HS-27A (cell line): ENCODE measurements at places on chromosomes 7 and 10.

DNA sequence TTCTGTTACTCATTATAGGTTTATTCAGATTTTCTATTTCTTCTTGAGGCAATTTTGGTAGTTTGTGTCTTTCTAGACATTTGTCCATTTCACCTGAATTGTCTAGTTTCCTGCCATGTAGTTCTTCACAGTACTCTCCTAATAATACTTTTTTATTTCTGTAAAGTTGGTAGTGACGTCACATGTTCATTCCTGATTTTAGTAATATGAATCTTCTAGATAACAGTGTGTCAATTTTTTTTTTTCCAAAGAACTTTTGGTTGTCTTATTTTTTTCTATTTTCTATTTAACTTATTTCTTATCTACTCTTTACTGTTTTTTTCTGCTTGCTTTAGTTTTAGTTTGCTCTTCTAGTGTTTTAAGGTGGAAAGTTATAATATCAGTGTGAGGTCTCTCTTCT lies 197.3 kb upstream of the SHH start:
- no peak for DNase-seq

- no peak for DNase-seq
Observed at GRCh38 chr10:37948210-37948609, 28.2 kb downstream of the ZNF25 start.

DNA sequence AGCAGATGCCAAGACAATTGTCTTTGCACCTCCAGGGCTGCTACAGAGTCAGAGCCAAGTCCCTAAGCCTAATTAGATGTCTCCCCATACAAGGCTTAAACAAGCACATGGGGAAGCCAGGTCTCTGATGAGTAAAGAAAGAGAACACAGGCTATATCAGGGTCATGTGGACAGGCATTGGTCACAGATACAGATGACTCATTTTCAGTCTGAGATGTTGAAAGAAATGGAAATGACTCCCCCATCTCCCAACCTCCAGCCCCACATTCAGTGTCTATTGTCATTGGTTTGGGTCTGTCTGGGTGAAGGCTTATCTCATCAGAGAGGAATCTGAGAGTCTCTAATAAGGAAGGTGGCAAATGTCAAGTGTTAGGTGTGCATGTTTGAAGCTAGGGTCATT lies 290.1 kb upstream of the KIAA1217 start:
- DNase-seq, result no peak

- DNase-seq, result no peak
Observed at GRCh38 chr7:108254259-108254658, 124.1 kb upstream of the LAMB4 start.

DNA sequence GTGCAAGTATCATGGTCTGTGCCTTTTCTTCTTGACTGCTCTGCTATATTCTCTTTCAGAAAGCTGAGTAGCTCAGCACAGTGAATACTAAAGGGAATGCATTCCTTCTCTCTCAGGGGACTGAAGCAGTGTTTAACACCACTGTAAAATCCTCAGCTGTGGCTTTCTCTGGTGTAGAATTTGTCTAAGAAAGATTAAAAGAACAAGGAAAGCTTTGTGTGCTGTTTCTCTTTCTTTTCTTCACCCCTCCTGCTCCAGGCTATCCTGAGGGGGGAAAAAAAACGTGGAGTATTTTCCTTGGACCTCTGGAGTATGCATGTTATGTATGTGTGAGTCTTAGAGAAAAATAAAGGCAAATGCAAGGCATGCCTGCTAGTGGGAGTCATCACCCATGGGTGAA lies 383.9 kb downstream of the AUTS2 start:
- DNase-seq, result no peak

GRCh38 chr7:29327455-29327854 lies 132.9 kb downstream of the CHN2 start:
- no peak for DNase-seq

GRCh38 chr10:84994722-84995121 lies 666.3 kb downstream of the CCSER2 start:
- DNase-seq, result no peak

GRCh38 chr10:47457826-47458225 lies 26.1 kb downstream of the ANXA8 start:
- DNase-seq, result no peak

- no peak for DNase-seq
Observed at GRCh38 chr10:6669269-6669859, 89.3 kb upstream of the PRKCQ start.

DNA sequence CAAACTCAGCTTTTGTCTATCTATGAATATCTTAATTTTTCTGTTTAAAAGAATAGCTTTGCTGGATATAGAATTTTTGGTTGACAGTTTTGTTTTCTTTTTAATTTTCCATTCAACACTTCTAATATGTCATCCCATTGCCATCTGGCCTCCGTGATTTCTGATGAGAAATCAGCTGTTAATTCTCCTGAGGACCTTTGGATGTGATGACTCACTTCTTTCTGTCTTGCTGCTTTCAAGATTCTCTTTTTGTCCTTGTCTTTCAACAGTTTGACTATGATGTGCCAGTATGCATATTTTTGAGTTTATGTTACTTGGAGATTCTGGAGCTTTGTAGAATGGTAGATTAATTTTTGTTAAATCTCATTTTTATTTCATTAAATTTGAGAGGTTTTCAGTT lies 38.4 kb downstream of the ZNF518A start:
- no peak for DNase-seq

- no peak for DNase-seq
Observed at GRCh38 chr7:99371376-99371920, 3.1 kb upstream of the ARPC1B start.

GRCh38 chr7:30717181-30717580 lies 34.8 kb upstream of the INMT start:
- DNase-seq, result no peak

- no peak for DNase-seq
Observed at GRCh38 chr7:46281071-46281470, 360.0 kb upstream of the IGFBP3 start.

DNA sequence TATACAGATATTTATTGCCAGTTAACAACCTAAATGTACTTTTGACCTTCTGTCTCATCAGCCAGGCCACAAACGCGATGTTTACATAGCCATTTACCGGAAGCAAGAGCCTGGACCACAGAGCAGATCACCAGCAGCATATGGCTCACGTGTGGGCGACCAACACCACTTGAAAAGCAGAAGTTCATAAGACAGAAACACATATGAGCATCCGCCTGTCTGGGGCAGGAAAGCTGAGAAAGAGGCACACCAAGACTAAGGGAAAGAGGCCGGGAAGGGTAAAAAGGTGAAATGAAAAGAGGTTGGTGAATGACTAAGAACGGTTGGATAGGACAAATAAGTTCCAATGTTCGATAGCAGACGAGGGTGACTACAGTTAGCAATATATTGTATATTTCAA lies 1.3 kb downstream of the ABCB1 start:
- no peak for DNase-seq

DNA sequence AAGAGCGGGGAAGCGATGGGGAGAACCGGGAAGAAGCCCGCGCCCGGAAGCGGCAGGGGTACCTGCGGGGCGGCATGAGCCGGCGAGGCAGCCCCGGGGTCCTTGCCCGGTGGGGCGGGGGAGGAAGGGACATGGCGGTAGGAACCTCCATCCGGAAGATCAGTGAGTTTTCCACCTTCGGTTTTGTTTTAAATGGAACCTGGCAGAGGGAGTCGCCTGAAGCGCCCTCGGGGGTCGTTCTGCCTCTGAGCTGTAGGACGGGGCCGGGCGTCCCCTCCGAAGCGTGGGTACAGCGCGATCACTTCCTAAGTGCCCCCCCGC lies 471 bp downstream of the PFKP start:
- no peak for DNase-seq

DNA sequence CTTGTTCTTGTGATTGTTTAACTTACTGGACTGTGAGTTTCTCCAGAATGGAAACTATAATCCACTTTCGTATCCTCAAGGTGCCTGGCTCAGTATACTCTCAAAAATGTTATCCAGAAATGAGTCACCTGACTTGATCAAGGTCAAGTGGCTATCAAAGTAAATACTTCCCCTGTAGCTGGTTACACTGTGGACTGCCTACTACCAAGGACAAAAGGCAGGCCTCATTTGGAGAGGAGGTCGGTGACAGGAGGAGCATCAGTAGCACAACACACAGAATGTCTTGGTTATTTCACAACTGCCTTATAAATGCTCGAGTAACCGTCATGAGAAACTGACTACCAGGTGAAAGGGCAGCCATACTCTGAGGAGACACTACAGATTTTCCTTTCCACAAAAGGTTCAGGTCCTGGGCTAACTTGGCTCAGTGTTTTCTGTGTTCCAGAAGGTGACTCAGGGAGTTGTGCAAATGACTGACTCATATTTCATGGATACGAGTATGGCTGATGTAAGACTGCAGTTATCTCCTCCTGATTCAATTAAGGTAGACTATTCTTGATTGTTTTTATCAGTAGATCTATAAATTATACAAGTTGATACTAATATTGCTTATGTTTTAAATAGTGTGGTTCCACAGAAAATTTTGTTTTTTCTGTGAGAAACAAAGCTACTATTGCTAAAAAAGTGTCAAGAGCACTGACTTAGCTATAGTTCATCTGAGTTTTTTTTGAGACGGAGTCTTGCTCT lies 4.2 kb upstream of the CCNY start:
- no peak for DNase-seq

- DNase-seq, result no peak
Observed at GRCh38 chr7:151012911-151013347, 11.4 kb downstream of the ATG9B start.

- no peak for DNase-seq
Observed at GRCh38 chr7:5143935-5144903, 45.8 kb upstream of the WIPI2 start.

GRCh38 chr7:30893357-30893756 lies 18.3 kb upstream of the AQP1 start:
- DNase-seq, result no peak

DNA sequence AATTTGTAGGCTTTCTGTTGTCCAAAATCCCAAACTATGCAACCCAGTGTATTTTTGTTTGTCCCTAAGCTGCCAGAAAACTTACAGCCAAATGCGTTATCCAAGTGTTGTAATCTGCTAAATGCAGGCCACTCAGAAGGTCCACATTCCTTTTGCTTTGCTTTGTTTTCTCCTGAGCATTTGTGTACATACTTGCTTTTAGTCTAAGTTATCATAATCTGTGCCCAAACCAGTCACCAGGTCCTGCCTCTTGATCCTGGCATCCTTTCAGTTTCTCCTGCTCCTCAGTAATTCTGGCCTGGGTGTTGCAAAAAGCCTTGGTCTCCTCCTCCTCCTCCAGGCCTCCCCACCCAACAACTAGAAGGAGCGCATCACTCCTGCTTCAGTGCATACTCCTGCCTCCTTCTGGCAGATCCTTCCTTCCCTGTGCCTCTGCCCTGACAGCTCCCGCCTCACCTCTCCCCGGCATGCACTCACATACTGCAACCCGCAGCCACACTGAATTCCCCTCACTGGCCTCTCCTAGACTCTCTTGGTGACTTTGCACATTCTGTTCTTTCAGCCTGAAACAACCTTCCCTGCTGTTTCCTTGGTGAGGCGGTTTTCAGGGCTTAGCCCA lies 2.3 kb downstream of the DENND2A start:
- DNase-seq, result no peak

GRCh38 chr10:3538291-3538655 lies 246.7 kb downstream of the KLF6 start:
- DNase-seq, result no peak

GRCh38 chr10:11165591-11166543 lies 148.2 kb downstream of the CELF2 start:
- no peak for DNase-seq

DNA sequence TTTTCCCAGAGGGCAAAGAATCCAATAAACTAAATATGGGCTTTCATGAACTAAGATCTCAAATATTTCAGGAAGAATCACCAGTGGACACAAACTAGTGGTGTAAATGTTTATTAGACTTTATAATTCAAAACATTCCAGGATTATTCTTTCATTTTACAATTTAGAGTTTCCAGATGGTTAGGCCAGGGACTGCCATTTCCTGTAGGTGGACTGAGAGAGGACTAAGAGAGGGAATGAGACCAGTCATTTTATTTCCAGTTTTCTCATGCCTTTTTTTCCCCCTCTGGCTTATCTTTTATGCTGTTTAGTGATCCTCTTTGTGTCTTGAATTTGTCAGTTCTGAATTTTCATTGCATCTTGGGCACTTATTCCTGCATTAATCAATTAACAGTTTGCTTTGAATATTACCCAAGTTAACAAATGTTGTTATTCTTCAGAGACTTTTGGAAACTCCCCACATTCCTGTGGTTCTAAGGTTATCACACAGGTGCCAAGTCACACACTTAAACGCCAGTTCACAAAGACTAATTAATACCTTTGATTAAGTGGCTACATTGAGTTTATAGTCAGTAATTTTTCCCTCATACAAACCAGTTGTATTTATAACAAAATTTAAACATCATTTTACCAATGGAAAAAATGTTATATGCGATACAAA lies 12.3 kb downstream of the CISD1 start:
- no peak for DNase-seq

DNA sequence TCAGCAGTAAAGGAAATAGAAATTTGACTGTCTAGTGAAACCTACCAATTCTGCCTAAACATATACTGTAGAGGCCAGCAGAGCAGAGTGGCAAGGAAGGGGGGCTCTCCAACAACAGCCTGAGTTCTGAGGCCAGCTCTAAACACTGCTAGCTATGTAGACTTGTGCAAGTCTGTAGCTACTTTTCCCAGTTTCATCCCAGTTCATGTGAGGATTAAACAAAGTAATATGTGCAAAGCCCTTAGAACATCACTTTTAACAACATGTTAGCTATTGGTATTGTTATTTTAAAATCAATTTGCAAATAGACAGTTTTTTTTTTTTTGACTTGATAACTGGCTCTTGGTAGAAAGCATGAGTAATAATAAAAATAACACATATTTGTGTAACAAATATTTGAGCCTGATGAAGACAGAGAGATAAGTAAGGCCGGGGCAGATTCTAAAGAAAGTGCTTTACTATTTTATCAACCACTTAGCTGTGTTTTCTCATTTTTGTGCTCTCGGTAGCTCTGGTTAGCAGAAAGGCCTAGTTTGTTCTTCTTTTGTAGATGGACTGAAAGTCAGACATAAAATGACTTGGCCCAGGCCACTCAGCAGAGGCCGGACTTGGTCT lies 9.3 kb downstream of the CHST12 start:
- no peak for DNase-seq

- no peak for DNase-seq
Observed at GRCh38 chr7:76512941-76513816, 2.8 kb downstream of the UPK3B start.

DNA sequence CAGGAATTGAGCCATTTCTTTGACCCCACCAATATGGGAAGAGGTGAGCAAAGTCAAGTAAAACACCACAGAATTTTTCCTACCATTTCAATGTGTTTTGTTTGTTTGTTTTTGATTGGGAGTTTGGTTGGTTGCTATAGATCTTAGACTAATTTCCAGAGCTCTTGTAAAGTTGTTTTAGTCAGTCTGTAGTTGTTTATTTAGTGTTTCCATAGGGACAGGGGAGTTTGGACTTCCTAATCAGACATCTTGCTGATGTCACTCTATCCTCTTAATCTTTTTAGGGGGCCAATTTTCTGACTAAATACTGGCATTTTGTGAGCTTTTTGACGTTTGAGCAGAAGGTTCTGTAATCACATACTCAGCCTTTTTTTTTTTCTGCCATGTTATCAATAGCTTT lies 266.9 kb downstream of the ABCA13 start:
- DNase-seq, result no peak

GRCh38 chr10:47181052-47181849 lies 118.7 kb upstream of the GDF10 start:
- DNase-seq, result no peak
